ENCODE measurements at places on chromosomes 2 and 18.

- no peak for DNase-seq
Observed at GRCh38 chr18:65607161-65607560, 143.7 kb upstream of the CDH7 start.

- no peak for DNase-seq
Observed at GRCh38 chr18:37762076-37762621, 196.6 kb upstream of the CELF4 start.

GRCh38 chr18:27599202-27599829 lies 414.2 kb upstream of the CHST9 start:
- DNase-seq, result peak; percentile 60

DNA sequence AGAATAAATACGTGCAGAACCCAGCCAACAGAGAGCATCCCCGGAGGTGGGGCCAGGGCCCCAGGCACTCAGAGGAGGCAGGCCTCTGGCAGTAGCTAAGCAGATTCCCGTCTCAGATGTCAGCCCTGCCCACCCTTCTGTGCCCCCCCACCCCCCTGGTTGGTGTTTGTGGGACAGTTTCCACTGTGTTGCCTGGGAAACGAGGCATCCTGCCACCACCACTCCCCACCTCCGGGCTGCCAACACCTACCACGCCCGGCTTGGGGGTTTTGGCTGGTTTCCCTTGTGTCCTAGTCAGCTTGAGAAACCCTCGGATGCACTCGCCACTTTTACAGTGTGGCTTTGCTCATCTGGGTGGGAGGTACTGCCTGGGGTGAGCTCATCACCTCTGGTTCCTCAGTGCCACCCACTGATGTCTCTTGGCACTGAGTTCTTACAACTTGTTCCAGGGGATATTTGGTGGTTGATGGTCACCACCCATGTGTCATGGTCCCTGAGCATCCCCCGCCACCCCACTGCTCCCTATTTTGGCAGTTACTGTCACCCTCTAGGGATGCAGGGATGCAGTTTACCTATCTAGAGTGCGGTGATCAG lies 72.4 kb upstream of the YWHAQ start:
- DNase-seq, result peak; percentile 68

- DNase-seq, result no peak
Observed at GRCh38 chr2:143717536-143718168, 588.4 kb downstream of the ARHGAP15 start.

- DNase-seq, result no peak
Observed at GRCh38 chr18:22179174-22179573, 9.8 kb downstream of the GATA6 start.

DNA sequence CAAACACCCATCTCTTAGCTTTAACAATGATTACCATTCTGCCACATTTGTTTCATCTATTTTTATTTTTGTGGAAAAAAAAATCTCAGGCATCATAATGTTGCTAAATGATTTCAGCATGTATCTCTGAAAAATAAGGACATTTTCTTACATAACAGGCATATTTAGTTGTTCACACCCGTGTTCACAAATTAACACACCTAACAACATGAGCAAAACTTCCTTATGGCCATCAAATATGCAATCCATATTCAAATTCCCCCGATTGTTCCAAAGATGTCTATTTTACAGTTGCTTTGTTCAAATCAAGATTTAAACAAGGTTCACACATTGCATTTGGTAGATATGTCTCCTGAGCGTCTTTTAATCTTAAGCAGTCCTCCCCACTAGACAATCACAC lies 29.2 kb downstream of the TMEM177 start:
- DNase-seq, result no peak

- no peak for DNase-seq
Observed at GRCh38 chr2:39524061-39524460, 87.0 kb upstream of the MAP4K3 start.

- DNase-seq, result peak; percentile 76
Observed at GRCh38 chr18:59708988-59709387, 11.8 kb upstream of the CCBE1 start.

DNA sequence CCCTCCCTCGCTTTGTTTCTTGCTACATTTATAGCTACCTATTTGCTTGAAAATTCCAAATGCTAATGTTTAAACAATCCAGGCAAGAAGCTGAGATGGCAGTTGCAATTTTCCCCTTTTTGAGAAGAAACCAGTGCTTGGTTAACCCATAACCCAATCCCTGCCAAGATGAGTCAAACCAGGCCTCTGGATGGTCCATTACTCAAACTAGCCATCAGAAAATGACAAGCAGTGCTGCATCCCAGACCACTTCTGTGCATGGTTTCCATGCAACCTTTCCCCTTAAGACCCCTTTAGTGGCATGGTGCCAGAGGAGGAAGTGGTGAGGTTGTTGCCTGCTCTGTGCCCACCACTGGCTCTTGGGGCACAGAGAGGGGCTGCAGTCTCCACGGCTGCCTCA lies 131.2 kb upstream of the RMP24 start:
- DNase-seq, result no peak

GRCh38 chr2:150491430-150491829 lies 4.0 kb upstream of the RND3 start:
- no peak for DNase-seq

GRCh38 chr2:132521341-132521740 lies 104.7 kb downstream of the GPR39 start:
- peak; percentile 75 for DNase-seq

DNA sequence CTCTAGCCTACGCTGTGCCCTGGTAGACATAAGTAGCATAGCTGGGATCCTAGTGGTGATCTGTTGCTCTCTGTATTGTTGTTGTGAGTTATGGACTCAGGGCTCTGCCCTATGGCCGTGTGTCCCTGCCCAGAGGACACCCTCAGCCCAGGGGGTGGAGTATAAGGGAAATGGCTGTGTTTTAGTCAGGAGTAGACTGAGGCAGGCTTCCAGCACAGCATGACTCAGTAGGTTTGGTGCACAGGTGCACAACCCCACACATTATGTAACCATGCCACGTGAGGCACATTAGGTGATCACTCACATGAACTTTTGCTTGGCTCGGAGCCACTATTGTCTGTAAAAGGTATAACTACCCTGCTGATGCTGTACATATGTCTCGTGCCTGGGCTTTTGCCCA lies 59.9 kb upstream of the PEX13 start:
- DNase-seq, result no peak

DNA sequence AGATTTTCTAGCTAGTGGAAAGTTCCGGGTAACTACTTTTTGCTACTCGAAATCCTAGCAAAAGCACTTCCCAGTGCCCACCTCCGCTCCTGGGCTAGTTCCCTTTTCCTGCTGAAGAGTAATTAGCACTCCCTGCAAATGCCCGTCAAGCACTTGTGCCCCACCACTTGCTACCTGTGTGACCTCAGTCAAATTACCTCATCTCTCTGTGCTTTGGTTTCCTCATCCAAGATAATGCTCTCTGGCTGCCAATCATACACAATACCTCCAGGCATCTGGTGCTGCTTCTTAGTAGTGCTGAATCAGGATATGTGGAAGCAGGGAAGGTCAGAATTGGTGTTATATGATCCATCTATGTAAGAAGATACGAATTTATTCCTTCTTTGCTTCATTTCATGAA lies 102.1 kb upstream of the CDCA7 start:
- no peak for DNase-seq

DNA sequence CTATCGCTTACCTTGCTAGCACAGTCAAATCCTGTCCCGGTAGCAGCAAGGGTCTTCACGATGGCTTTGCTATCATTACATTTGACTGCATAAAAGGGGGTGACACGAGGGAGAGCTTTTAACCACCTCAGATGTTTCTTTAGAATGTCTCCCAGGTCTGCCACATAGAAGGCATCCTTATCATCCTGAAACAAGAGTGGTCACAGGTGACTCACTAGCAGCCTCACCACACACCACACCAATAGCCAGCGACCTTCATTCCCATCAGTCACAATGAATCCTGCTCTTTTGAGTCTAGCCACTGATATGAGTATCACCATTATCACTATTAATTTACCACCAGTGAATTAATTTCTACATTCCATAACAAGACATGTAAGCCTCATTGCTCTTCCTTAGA lies 3.7 kb downstream of the ODC1 start:
- DNase-seq, result no peak

- no peak for DNase-seq
Observed at GRCh38 chr2:48940606-48941005, 185.1 kb upstream of the LHCGR start.

- no peak for DNase-seq
Observed at GRCh38 chr2:206939340-206939739, at the start of gene CPO. CPO (plus strand) TSS chr2:206939518; CDS start chr2:206939600, 82 bp downstream.
